ENCODE measurements at places on chromosomes 5 and 9.

GRCh38 chr9:35518225-35518821 lies 28.4 kb downstream of the RUSC2 start:
- no peak for DNase-seq

DNA sequence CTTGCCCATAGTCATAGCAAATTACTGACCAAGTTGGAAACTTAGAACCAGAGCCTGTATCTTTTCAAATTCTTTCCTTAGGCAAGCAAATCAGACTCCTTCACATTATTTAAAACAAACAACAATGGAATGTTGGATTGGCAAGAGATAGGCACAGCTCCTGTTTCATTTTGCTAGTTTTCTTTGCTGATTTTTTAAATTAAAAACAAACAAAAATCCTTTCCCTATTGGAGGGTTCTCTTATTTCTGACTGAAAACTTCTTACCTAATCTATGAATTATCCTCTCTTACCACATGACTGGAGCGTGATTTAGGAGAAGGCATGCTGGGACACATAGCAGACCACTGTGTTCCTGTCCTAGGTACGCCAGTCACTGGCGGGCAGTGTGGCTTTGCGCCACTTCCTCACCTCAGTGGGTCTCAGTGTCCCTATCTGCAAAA lies 63.0 kb downstream of the TTC39B start:
- DNase-seq: no peak

GRCh38 chr5:171904886-171905285 lies 101.6 kb downstream of the FBXW11 start:
- DNase-seq: no peak

DNA sequence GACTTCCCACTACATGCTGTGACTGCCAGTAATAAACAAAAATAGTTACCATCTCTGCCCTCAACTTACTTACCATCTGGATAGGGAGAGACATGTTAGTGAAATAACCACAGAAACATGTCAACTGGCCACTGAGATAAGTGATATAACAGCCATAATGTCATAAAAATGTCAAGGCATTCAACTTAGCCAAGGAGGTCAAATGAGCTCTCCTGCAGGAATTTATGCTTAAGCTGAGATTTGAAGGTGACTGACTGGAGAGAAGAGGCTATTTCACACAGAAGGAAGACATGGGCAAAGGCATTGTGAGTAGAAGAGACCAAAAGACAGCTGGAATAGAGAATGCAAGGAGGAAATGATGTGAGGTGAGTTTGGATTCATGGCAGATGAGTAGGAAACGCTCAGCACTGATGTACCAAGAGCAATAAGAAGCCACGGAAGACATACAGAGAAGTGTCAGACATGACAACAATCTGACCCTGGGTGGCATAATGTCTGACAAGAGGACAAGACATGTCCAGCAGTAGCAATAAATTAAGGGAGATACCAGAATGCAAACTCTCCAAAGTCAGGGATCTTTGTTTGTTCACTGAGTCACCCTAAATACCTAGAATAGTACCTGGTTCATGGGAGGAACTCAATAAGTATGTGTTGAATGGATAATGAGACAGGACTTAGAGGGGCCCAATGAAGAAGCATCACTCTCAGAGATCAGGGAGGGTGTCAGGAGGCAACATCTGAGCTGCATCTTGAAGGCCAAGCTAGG lies 318.8 kb downstream of the ACTL7B start:
- no peak for DNase-seq

Data from WERI-Rb-1 (cell line).